ENCODE measurements at places on chromosomes 3 and 15. TPM values are rescaled to one million over a fixed set of nuclear protein-coding genes. Genes with fewer than 3 reads are reported as not detected.

SYNPR gene
- total RNA-seq, result not detected

GOLGA8N gene
- total RNA-seq, result 10.3 TPM

DNA sequence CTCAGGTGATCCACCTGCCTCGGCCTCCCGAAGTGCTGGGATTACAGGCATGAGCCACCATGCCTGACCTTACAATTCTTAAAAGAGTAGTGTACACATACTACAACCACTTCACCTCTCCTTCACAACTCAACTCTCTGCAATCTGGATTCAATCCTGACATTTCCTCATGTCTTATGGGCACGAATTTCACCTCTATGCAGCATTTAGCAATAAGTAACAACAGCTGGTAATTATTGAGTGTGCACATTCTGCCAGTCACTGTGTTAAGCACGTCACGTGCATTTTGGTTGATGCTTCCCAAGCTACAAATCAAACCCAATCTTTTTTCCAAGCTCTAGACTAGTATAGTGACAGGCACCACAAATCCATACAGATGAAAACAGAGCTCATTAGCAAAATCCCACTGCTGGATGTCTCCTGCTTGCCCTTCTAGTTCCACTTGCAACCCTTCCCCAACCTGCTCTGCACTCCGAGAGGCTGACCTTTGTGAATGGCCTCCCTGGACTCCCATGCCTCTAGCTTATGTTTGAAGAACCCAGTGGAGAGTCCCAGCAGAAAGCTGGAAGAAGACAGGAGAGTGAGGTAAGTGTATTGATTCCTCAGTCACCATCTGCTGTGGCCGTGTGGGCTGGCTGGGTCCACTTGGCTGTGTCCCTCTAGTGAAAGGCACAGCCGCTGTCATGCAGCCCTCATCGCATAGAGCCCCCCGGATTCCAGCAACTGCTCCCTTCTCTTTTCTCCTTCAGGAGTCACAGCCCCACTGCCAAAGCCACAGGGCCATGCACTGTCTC lies 176.5 kb downstream of the MEX3B start:
- DNase-seq, result no peak

GRCh38 chr3:113269661-113270060 lies 58.3 kb downstream of the BOC start:
- no peak for DNase-seq

DNA sequence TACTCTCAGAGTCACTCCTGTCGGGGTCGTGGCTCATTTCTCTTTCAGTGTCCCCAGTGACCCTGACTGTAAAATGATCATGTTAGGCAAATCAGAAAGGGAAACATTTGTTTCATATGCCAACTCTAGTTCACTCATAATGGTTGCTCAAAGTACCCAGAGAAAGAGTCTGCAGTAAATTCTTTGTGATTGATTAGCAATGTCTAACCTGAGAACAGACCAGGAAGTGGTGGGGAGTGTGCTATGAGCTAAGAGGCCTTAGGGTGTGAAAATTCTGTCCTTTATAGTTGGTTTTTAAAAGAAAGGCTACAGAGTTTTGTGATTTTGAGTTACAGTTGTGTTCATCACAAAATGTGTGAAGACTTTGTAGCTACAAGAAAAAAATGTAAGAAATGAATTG lies 108.9 kb downstream of the EDEM1 start:
- no peak for DNase-seq

SLC24A5 gene
- not detected for total RNA-seq

DNA sequence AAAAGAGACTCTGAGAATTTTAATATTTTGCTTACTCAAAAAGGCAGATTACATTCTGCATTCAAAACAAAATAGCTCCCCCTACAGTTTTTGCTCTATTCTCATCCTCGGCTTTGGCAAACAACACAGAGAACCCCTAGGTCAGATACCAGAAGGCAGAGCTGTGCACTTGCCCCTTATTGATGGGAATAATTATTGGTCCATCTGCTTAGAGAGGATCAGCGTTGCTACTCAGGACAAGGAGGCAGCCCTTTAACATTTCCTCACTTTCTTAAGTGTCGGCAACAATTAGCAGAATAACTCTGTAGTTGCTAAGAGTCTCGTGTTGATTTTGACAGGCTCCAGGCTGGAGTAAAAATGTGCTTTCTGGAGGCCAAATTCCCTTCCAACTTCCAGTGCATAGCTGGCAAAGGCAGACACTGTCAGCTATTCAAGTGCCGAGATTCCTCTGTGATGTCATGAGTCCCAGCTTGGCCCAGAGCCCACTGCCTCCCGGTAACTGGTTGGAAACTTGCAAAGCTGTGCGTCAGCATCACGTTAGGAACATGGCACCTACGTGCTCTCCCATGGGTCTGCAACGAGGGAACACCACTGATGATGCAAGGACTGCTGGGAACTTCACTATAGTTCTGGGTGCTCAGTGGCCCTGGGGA lies 482.7 kb upstream of the ADAMTS9 start:
- DNase-seq, result peak; percentile 86

DAZL gene
- total RNA-seq, result not detected

DNA sequence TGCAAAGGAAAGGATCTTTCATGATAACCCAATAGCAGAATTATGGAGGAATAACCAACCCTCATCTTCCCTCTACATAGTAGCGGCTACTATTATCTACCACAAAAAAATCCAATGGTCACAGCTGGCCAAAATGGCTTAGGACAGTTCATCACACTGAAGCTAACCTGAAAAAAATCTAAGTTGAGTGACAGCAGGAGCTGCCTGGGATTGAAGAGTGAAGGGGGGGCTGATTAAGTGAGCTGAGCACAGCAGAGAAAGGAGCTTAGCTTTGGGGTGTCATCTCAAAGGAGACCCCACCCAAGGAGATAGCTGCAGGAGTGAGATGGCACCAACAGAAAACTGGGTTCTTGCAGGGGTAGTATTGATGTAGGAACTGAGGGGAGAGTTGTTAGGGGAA lies 33.6 kb downstream of the CCNL1 start:
- no peak for DNase-seq

OTOL1 gene
- total RNA-seq, result not detected

DNA sequence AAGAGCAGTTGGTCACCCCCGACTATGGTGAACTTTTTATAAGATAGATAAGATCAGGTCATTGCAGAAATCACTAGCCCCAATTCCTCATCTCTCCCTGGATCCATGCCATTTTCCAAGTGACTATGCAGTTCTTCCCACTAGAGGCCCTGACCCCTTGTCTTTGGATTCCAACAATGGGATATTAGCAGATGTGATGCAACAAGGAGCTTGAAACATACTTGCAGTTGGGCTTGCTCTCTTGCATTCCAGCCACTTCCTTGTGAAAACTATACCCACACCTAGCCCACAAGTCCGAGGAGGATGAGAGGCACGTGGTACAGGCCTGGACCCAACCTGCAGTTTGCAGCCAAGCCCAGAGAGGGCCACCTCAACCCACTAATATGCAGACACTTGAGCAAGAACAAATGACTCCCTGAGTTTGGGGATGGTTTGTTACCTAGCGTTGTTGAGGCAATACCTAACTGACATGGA lies 60.6 kb downstream of the SUCLG2 start:
- DNase-seq, result no peak

ZNF80 gene
- not detected for total RNA-seq

- no peak for DNase-seq
These were observed 61.0 kb downstream of the TPRG1 start for GRCh38 chr3:189232790-189233189.

- DNase-seq, result no peak
These were observed 30.5 kb downstream of the CACNA2D2 start for GRCh38 chr3:50472958-50473357.

DNA sequence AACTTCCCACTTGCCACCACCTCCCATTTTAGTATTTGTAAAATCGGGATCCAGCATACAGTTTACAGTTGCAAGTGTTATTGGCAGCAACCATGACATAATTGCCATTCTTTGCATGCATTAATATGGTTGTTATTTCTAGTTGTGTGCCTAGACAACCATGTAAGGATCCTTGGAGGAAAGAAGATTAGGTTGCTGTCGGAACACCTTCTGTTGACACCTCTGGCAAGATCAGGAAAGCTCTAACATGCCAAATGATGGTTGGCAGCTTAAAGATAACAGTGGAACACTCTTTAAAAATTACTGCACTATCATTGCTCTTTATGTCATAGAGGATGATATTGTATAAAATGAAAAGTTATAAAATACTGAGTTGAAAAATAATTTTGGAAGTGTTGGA lies 313.5 kb upstream of the RARB start:
- no peak for DNase-seq

DNA sequence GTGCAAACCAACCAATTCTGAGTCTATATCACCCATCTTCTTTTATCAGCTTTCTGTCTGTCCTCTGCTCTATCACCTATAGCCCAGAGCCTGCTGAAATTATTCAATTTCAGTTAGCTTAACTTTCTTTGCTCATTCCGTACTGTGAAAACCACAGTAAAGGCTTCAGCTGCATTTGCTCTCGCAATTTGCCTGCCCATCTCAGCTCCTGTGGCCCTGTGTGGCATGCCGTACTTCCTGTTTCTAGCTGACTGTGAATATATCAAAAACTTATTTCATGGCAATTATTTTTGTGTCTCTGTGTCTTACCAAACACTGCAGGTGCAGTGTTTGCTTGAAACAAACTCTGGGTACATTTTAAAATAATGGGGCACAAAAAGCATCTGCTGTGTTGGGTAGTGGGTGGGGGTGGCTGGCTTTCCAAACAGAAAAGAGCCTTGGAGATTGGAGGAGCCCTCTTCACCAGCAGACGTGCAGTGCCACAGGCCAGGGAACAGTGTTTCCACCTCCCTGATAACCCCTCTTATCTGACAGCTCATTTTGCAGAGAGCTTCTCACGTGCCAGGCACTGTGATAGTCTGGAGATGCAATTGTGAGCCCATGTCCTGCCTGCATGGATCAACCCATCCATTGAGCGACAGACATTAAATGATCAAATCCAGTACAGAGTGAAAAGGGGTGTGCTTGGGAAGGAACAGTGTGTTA lies 45.2 kb downstream of the GASK1A start:
- DNase-seq, result no peak

AADACL2 gene
- not detected for total RNA-seq

MYO5A gene
- total RNA-seq, result 7.9 TPM

GRCh38 chr15:90266485-90266884 lies 1.0 kb downstream of the NGRN start:
- DNase-seq, result no peak

EXD1 gene
- total RNA-seq, result not detected

ISLR gene
- total RNA-seq, result 13.8 TPM
